ENCODE measurements at places on chromosomes 11 and 22. TPM values are rescaled to one million over a fixed set of nuclear protein-coding genes. Genes with fewer than 3 reads are reported as not detected.
A peak's percentile ranks its signal among the peaks of the same experiment; 100 is the strongest.

DNA sequence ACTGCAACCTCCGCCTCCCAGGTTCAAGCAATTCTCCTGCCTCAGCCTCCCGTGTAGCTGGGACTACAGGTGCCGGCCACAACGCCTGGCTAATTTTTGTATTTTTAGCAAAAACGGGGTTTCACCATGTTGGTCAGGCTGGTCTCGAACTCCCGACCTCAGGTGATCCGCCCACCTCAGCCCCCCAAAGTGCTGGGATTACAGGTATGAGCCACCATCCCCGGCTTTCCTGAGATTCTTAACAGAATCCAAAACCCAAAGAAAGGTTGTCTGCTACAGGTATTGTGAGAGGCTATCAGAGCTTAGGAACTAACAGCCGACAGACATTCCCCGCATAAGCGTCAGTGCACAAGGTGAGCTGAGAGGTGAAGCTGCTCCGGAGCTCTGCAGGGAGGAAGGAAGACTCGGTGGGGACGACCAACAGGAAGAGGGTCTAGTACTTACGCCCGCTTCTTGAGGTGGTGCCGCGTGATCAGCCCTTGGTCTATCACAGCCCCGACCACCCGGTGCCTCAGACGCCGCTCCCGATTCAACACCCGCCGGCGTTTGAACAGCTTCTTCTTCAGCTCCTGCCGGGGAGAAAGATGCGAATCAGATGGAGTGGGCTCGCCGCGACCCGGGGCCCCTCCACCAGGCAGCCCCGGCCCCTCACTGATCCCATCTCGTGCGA, 470 bp downstream of the C11orf98 start:
- DNase-seq, result peak; percentile 88

DNA sequence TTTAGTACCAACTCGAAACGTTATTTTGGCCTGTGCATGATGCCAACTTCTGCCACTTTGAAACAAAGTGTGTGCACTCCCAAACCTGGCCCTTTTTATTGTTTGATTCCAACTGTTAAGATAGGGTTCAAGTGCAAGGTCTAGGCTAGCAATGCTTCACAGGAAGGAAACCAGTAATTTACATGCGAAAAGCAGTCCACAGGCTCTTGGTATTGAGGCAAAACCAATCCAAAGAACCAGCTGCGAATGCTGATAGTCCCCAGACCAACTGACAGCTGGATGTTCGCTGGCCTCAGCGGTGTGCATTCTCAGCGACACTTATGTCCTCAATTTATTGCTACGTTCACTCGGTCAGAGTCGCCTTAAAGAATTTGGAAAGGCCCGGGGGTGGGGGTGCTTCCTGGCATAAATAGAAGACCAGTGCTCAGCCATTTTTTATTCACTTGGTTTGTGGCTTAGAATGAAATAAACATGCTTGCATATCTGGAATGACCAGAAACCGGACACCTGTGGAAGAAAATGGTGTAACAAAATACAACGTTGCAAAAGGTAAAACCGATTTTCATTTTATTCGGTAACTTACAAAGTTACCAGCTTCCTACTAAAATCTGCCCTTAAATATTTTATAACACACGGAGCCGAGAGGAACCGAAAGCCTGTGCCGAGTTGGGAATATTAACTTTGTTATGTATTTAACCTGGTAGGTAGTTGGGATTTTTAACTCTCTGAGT, 1.6 kb downstream of the CPT1A start:
- DNase-seq, result peak; percentile 79

GRCh38 chr22:27212617-27213177, 555.3 kb downstream of the MIAT start:
- no peak for DNase-seq

- DNase-seq, result peak; percentile 43
Observed at GRCh38 chr11:86632499-86633269, 39.7 kb downstream of the ME3 start.

DNA sequence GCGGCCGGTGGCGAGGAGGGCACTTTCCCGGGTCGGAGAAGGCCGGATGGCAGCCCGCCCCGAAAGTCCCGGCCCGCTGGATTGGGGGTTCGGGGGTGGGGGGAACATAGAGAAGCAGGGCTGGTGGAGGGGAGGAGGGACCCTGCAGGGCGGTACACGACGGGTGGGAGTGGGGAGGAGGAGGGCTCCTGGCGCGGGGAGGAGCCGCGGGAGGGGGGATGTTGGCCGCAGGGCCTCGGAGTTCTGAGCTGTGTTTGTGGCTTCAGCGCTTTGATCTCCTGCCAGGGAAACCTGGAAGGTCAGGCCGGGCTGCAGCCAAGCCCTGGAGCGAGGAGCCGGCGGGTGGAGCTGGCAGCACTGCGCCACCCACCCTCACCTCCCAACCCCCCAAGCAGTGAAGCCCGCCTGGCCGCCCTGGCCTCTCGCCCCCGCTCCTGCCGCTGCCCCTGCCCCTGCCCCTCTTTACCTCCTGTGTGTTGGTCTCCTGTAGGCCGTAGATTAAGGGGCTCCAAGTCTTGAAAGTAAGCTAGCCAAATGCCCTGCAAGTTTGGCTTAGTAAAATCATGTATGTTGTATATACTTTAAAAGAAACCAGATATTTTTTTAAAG, 30.9 kb downstream of the C22orf31 start:
- peak; percentile 93 for DNase-seq

HOATZ gene
- total RNA-seq, result not detected

POTEH gene
- not detected for total RNA-seq

C22orf23 gene
- total RNA-seq, result 0.26 TPM

CHST1 gene
- 0.87 TPM for total RNA-seq

Data from H7 (cell line).